SW 1271 (cell line): ENCODE measurements at places on chromosomes 1 and 21.

DNA sequence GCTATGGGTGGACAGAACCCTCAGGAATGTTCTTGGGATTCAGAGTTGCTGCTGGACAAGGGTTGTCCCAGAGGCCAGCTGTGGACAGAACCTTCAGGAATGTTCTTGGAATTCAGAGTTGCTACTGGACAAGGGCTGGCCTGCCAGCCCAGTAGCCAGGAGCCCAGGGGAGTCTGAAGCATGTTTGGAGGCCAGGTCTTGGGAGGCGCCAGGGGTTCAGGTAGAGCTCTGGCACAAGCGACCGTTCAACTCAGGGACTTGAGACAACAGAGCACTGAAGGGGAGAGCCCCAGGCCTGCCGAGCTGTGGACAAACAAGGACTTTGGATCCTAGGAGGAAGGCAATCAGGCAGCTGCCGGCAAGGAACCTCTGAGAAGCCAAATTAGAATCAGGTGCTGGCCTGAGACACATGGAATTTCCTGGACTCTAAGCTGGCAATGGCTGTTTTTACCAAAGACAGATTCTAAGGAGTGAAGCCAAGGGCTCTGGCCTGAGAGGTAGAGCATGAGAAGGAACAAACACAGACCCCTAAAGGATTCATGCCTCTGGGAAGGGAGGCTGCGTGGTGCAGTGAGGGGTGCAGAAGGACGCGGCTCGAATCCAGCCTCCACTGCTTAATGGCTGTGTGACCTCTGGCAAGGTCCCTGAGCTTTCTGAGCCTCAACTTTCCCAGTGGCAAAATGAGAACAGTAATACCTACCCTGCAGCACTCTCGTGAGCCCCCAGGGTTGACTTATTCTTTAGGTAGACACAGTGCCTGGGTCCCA is 13.4 kb downstream of the PLA2G5 start:
- DNase-seq: no peak

- DNase-seq: peak; percentile 69
Observed at GRCh38 chr1:77759071-77760028, at the start of gene USP33. USP33 (minus strand) TSS chr1:77759852; CDS start chr1:77741697, 18,155 bp downstream.

DNA sequence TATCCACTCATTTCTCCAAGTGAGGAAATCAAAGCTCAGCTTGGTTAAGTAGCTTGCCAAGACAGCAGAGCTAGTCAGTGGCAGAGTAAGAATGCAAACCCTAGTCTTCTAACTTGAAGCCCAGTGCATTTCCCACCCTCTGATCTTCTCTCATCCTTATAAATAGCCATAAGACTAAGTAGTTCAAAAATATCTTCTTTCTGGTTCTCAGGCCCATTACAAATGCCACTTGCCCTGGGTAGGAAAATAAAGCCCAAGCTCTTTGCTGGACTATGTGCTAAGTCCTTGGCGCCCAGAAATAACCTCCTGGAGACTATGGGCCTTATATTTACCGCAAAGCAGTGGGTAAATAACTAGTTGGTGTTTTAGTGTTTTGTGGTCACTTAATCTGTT is 505.8 kb downstream of the PLPP3 start:
- no peak for DNase-seq

- DNase-seq: peak; percentile 3
Observed at GRCh38 chr1:156838972-156839371, 19.9 kb downstream of the INSRR start.

DNA sequence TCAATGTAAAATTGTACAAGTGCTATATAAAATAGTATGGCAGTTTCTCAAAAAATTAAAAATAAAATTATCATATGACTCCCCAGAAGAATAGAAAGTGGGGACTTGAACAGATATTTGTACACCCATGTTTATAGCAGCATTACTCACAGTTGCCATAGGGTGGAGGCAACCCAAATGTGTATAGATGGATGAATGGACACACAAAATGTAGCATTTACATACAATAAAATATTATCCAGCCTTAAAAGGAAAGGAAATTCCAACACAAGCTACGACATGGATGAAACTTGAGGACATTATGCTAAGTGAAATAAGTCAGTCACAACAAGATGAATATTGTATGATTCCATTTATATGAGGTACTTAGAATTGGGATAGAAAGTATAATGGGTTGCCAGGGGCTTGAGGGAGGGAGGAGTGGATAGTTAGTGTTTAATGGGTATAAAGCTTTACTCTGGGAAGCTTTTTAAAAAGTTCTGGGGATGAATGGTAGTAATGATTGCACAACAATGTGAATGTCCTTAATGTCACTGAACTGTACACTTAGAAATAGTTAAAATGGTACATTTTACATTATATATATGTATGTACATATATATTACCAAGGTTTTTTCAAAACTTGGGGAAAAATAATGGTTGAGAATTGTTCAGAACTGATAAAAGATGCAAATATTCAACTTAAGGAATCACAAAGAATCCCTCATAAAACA is 53.0 kb upstream of the ADORA3 start:
- DNase-seq: no peak

DNA sequence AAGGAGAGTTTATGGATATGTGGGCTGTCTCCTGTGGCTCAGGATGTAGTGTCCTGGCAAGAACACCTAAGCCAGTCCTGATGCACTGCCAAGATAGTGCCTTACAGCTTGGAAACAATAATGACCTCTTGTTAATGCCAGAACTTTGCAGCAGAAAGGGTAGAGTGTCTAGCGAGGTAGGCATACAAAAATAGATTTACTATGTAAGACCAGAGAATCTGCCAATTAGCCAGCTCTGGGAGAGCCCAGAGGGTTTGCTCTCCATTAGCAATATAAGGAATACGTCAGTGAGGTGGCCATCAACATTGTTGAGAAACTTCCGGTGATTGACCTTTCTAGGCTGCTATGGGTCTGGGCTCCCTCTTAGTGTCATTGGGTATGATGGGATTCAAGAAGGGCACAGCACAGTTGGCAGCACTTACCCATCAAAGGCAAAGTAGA is 178.5 kb upstream of the GALNT2 start:
- DNase-seq: no peak

DNA sequence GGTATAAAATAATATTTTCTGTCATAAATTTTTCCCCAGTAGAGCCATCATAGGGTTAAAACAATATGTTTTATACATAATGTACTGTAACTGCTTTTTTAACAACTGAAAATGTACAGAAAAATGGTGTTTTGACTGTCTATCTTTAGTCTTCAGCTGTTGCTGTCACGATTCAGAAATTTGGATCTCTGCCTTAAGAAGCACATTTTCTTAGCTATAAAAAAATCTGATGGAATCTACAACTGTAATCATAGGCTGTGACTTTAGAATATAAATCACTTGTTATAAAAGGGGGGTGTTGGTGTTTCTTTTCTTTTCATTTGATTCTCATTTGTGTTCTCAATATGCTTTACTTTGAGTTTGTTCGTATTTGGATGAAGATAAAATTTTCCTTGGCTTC is 187.5 kb downstream of the PDE4B start:
- no peak for DNase-seq

- no peak for DNase-seq
Observed at GRCh38 chr1:107524301-107524700, 383.5 kb downstream of the NTNG1 start.
